Effector CD4-positive, alpha-beta T cell (primary cell): ENCODE measurements at places on chromosomes 16 and 17.
A peak's percentile ranks its signal among the peaks of the same experiment; 100 is the strongest.

GRCh38 chr17:77143306-77143705 is 2.5 kb downstream of the SEC14L1 start:
- no peak for DNase-seq

GRCh38 chr17:80704894-80705293 is 160.3 kb downstream of the RPTOR start:
- no peak for DNase-seq

DNA sequence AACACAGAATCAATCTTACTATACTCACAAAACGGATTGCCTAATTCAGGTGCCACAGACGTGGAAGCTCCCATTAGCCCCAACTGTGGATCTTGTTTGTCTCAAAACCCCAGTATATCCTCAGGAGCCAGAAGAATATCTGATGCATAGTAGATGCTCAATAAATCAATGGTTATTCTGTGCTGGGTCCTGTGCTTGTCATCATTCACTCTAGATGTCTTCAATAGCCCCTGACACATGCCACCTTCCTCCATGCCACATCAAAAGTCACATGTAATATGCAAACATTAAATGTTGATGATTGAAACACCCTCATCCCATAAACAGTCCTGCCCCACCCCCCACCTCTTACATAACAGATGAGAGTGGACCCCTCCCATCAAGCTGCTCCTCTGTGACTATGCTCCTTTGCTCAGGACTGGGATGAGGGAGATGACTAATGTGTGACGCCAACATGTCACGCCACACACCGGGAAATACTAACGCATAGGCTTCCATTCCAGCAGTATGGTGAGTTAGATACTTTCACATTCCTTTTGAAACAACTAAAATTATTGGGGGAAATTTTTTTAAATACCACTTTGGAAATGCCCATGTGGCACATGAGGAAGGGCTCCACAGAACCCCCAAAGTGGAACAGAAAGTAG is 267.6 kb upstream of the SDK2 start:
- DNase-seq = no peak

GRCh38 chr17:54439816-54440215 is 460.8 kb upstream of the TOM1L1 start:
- no peak for DNase-seq

DNA sequence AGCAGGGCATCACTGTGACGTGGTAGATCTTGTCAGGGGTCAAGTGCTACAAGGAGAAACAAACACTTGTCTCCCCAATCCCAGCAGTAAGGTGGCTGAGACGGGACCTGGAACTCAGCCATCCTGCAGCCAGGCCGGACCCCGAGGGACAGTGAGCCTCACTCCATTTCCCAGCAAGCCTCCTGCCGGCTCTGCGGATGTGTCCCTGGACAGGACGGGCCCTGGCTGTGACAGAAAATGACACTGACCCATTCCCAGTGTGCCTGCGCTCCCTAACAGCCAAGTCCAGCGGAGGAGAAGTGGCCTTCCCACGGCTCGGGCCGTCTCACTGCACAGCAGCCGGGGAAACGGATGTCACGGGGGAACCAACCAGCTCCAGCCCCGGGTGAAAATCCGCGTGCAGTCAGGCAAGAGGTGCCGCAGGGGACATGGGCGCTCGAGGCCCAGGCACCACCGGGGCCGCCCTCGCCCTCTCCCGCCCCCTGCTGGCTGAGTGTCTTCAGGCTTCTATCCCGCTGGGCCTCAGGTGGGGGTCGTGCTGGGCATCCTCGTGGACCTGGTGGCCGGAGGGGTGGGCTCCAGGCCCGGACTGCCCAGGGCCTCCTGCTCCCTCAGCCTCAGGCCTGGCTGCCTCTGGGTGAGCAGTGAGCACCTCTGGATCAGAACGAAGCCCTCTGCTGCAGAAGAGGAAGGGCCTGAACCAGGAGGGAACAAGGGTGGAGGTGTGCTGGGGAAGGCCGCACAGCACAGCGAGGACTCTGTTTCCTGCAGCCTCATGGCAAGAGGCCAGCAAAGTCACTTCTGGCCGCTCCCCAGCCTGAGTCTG is 6.7 kb downstream of the HAGHL start:
- DNase-seq = peak; percentile 1

- no peak for DNase-seq
Measured at GRCh38 chr17:68365469-68365868, 74.2 kb downstream of the ARSG start.

GRCh38 chr17:9132944-9133610 is 111.8 kb downstream of the NTN1 start:
- DNase-seq = no peak

DNA sequence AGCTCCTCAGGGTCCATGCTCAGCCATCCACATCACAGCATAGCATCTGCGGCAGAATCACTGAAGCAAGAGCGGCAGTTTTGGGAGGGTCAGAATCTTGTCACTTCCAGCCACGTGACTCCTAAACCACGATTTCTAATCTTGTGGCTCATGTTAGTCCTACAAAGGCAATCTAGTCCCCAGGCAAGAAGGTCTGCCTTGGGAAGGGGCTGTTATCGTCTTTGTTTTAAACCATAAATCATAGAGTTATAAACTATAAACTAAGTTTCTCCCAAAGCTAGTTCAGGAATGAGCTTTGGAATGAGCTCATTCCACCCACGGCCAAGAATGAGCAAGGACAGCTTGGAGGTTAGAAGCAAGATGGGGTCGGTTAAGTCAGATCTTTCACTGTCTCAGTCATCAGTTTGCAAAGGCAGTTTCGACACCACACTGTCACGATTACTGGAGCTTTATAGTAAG is 20.8 kb upstream of the DNAH17 start:
- DNase-seq = no peak
